NCI-H748 treated with DMSO at 0.1 percent for 48 hours (cell line): ENCODE measurements at places on chromosomes 5 and 9.

GRCh38 chr9:92745881-92746280, 18.8 kb downstream of the BICD2 start:
- DNase-seq, result no peak

DNA sequence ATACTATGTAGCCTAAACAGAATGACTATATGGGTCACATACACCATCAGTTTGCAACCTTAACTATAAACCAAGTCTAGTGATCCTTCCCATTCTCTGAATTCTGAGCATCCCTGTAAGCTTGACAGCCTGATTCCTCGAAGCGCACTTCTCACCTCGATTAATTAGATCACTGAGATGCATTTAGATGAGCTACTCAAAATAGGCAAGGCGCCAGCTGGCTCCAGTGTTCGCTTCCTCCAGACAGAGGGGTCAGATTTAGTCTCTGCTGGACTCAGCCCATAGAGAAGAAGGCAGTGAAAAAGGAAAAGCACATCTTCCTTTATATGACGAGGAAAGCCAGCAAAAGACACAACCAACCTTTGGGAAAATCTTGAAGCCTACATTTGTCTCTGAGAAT, 371.5 kb downstream of the MLLT3 start:
- DNase-seq, result no peak

DNA sequence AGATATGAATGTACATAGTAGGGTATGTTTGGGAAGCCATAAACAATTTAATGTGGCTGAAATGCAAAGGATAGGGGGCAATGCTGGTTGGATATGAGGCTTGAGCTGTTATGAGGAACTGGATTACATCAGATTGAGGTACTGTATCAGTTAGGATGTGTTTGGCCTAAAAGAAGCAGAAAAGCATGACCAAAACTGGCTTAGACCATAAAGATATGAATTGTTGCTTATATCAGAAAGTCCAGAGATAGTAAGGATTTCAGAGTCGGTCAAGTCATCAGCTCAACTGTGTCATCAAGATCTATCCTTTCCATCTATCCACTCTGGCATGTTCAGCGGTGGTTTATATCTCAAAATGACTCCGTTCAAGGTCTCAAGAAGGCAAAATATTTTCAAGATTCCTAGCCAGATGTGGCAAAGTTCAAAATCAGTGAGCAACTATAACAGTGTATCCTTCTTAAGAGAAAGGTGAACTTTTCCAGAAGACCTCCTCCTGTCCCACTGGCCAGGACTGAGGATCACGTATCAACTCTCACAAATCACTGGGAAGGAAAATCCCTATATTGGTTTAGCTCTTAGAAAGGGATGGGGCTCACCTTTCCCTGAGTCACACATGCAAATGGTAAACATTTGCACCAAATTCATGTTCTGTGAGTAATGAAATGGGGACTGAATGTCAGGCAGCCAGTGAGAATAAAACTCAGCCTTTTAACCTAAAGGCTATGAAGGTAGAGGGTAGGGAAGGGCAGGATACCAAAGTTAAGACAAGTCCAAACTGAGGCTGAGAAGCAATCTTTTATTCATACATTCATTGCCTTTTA, 257.8 kb downstream of the TRIM32 start:
- DNase-seq, result no peak

GRCh38 chr9:125436613-125437443, 175.2 kb downstream of the GAPVD1 start:
- DNase-seq, result no peak

- DNase-seq, result no peak
Observed at GRCh38 chr5:158565017-158565789, 534.5 kb downstream of the EBF1 start.

DNA sequence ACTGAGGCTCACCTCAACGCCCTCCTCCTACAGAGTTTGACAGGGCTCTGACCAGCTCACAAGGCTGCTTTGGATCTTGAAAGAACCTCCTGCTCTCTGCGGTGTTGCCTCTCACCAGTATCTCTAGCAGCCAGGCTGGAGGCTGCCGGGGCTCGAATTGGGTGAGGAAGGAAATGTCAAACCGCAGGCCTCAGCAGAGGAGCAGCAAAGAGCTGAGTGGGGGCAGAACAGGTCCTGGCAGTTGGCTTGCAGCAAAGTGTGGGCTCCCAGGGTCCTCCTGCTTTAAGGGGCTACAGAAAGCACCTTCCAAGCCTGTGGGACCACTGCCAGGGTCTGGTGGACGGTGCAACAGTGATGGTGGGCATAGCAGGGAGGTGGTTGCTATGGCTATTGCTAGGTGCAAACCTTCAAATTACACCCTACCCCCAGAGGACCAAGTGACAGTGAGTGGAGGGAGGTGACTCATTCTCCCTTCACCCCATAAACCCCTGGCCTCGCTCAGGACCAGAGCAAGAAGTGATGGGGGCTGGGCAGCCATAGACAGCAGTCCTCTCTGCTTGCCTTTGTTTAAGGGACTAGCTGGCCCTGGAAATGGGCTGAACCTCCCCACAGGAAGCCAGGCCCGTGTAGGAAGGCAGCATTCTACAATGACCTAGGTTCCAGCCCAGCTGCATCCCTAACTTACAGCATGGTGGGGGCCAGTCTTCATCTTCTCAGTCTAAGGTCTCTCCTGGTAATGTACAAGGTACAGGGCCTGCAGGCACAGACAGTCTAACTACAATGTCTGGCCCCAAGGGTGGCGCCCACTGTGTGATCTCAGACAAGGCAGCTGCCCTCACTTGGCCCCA, 18.7 kb downstream of the LCP2 start:
- no peak for DNase-seq

DNA sequence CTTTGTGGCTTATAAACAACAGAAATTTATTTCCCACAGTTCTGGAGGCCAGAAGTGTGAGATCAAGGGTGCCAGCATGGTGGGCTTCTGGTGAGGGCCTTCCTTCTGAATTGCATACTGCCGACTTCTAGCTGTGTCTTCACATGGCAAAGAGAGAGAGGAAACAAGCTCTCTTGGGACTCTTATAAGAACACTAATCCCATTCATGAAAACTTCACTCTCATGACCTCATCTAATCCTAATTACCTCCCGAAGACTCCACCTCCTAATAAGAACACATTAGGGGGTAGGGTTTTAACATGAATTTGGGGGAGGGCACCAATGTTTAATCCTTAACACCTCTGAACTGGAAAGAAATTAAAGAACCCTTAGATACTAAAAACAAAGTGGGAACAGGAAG, 75.9 kb upstream of the MINAR2 start:
- no peak for DNase-seq
